ENCODE measurements at places on chromosomes 12 and 14.

DNA sequence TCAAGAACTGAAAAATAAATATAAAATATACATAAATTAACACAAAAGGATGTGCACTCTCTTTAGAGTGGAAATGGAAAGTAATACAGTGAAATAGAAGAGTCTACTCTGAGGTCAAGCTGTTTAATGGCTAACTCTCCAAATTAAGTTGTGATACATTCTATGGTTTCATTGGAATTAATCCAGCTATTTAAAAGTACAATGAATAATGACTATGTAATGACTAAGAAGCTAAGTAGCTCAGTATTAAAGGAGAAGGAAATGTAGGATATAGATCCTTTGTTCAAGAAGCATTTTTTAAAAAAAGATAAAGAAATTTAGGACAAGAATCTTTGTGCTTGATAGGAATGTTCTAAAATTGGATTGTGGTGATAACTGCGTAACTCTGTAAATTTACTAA lies 85.3 kb downstream of the LRP6 start:
- DNase-seq: peak; percentile 25

- no peak for DNase-seq
These were observed 166.1 kb downstream of the FOXA1 start for GRCh38 chr14:37428954-37429353.

DNA sequence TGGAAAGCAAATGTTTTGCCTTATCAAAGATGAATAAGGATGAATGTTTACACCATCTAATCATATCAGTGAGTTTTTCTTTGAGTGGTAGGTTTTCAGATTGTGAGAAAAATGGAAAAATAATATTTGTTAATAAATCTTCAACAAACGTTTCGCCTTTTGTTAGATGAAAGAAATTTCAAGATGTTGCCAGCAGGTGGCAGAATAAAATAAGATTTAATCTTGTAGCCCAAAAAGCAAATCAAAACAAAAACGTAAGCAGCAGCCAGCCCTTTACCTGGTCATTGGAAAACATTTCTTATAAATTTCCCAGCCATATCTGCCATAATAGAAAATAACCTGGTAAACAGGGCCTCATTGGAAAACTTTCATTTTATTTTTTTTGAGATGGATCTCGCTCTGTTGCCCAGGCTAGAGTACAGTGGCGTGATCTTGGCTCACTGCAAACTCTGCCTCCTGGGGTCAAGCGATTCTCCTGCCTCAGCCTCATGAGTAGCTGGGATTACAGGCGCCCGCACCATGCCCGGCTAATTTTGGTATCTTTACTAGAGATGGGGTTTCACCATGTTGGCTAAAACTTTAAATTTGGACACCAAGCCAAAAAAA lies 15.4 kb upstream of the TMEM120B start:
- peak; percentile 46 for DNase-seq

GRCh38 chr12:1838205-1838993 lies 18.0 kb downstream of the LRTM2 start:
- no peak for DNase-seq

- peak; percentile 21 for DNase-seq
These were observed 35.4 kb upstream of the TMEM179 start for GRCh38 chr14:104639885-104640548.

GRCh38 chr14:102424520-102424919 lies 61.8 kb downstream of the TECPR2 start:
- DNase-seq: no peak

GRCh38 chr14:91396959-91397815 lies 20.4 kb downstream of the CCDC88C start:
- no peak for DNase-seq

DNA sequence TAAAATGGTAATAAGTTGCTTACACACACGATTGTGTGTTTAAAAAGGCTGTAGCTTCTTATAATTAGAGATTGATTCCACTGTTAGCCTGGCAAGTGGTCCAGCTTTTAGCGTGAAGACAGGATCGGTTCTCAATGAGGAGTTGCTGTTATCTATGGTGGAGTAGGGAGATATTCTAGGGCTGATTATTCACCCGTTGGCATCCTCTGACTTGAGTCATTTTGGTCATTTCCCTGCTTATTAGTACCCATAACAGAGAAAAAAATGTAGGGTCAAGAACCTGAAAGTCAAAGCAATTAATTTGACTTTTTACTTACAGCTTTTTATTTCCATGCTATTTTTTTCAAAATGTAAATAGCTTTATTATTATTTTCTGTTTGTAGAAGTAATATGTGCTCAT lies 76.0 kb downstream of the KCNK13 start:
- DNase-seq: peak; percentile 49

DNA sequence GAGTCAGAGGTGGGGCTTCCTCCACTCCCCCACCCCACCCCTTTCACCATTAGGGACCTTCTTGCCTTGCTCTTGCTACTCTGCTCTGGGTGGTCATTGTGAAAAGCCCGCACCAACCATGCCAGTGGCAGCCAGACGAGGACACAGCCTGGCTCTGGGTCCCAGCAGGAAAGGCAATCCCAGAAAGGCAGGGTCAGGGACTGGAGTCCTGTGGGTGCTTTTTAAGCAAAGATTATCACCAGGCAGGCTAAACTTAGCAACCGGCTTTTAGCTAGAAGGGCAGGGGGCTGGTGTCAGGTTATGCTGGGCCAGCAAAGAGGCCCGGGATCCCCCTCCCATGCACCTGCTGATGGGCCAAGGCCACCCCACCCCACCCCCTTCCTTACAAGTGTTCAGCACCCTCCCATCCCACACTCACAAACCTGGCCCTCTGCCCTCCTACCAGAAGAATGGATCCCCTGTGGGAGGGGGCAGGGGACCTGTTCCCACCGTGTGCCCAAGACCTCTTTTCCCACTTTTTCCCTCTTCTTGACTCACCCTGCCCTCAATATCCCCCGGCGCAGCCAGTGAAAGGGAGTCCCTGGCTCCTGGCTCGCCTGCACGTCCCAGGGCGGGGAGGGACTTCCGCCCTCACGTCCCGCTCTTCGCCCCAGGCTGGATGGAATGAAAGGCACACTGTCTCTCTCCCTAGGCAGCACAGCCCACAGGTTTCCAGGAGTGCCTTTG lies 1.2 kb upstream of the GAPDH start:
- peak; percentile 50 for DNase-seq

Data from amniotic epithelial cell (primary cell).